ENCODE measurements at places on chromosomes 4 and X.

DNA sequence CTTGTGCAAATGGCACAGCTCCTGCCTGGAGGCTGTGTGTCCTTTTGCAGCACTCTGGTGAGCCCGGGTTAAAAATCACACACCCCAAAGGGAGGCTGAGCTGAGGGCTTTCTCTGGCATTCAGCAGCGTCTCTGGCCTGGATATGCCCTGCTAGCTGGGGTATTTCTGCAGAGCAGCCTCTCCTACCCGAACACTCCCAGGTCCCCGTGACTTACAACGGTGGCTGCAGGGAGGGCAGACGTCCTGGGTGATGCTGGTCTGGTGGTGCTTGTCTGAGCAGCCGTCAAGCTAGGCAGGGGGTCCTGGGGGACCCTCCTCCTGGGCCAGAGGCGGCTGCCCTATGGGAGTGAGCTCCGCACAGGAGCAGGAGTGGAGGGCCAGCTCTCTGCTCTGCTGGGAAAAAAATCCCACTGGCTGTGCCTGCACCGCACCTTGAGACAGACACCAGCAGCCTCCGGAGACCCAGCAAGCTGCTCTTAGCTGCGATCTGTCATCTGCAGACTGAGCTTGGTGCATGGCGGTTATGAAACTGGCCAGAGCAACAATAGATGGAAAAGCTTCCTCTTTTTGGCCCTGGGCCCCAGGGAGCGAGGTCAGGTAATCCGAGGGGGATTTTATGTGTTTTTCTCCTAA, 41.3 kb upstream of the ASMTL start:
- DNase-seq, result no peak

GRCh38 chr4:135244056-135244455, 1042.5 kb upstream of the PABPC4L start:
- no peak for DNase-seq

DNA sequence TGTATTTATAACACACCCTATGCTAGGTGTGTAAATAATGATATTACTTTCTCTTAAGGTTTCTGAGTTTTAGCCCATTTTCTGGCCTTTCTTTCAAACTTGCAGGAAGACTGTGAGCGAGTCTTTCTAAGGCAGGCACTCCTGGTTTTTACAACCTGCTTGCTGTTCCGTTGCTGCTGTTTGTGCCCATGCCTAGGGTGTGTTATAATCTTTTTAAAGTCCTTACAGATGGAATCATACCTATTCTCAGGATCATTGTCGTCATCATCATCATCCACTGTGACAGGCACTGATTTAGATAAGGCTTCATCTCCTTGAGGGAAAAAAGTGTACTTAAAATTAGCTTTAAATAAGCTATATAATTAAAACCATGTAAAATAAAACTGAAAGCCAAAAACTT, 110.0 kb downstream of the ATRX start:
- no peak for DNase-seq

GRCh38 chr4:183469936-183470335, 25.5 kb downstream of the CDKN2AIP start:
- no peak for DNase-seq

GRCh38 chrX:497186-498014, 110.7 kb upstream of the PPP2R3B start:
- DNase-seq, result no peak

- no peak for DNase-seq
These were observed 27.8 kb upstream of the OPHN1 start for GRCh38 chrX:68461093-68461492.

GRCh38 chr4:106409901-106410889, 41.6 kb upstream of the GIMD1 start:
- DNase-seq, result no peak

GRCh38 chrX:38919202-38919601, 117.9 kb downstream of the MID1IP1 start:
- no peak for DNase-seq

DNA sequence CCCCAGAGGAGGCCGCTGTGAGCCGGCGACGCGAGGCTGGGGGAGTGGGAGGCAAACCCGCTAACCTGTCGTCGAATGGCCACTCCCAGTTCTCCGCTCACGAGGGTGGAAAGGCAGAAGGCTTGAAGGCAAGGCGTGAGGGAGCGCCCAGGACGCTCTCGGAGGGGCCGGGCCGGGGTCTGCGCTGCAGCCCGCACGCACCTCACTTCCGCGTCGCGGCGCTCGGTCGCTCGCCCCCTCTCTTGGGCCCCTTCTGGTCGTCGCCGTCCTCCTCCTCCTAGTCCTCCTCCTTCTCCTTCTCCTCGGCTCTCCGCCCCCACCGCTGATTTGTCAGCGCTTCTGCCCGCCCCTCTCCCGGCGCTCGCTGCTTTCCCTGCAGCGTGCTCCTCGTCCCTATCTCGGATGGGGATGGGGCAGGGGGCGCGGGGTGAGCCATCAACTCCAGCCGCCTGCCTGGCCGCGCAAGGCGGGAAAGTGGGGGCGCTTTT, at the start of gene SNCA:
TSS of gene SNCA (minus strand) at position 265 of the 488 bp plus-strand sequence. CDS start 1,494 bp downstream, outside the sequence.
- DNase-seq, result peak; percentile 96

DNA sequence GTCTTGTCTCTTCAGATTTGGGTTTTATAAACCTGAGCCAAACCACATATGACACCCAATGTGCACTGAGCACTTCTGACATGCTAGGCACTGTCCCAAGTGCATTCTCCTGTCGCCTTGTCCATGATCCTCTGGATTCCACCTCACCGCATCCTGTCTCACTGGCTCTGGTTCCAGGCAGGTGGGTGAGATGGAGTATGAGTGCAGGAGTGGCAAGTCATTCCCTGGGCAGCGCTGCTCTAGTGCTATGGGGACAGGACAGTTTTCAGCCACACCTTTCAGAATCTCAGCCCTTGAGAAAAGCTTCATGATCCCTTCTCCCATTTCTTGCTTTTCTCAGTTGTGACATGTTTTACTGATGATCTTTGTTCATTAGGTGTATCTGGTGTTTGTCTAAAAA, 66.4 kb downstream of the NSD2 start:
- no peak for DNase-seq

DNA sequence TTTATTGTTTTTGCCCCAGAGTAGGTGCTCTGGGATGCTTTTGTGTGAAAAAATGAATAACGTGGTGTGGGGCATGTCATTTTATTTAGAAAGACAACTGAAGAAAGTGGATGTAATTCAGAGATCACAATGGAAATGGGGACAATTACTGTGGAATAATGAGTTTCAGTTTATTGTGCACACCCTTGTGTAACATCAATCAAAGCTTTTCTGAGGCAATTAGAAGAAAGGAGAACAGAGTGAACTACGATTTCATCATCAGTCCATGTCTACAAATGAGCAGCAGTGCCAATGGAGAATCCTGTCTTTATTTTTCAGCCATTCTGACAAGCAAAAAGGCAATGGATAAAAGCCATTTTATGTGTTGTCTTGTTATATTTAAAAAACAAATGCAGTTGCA, 339.2 kb downstream of the TMA16 start:
- DNase-seq, result no peak

GRCh38 chrX:131752493-131753198, 208.8 kb downstream of the OR13H1 start:
- peak; percentile 84 for DNase-seq

GRCh38 chrX:13876652-13877051, 59.8 kb upstream of the GPM6B start:
- DNase-seq, result no peak

- no peak for DNase-seq
These were observed 2.3 kb upstream of the AASDH start for GRCh38 chr4:56389558-56389957.

- no peak for DNase-seq
These were observed 50.8 kb upstream of the GAB1 start for GRCh38 chr4:143285696-143286437.

GRCh38 chr4:8523175-8523574, 57.0 kb upstream of the GPR78 start:
- DNase-seq, result no peak

GRCh38 chr4:128385683-128386304, 98.2 kb upstream of the PGRMC2 start:
- no peak for DNase-seq

DNA sequence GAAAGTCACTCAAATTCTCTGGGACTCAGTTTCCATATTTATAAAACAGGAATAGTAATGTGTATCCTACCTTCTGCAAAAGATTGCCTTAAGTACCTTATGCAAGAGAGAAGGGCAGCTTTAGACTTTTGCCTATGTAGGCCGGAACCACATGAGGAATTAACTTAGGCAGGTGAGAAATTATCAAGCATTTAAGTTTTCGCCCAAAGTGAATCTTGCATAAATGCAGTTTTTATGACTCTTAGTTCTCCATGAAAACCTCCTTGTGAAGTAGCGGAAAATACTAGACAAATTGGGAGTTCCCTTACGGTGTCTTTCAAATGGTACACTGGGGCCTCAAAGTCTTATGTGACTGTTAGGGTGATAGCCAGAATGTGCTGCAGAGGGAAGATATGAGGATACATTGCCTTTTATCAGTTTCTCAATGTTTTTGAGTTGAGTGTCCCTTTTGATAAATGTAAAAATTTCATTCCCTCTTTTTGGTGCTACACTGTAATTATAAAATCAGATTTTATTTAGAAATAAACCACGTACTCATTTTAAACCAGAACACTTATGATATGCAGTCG, 2.6 kb downstream of the SH2D1A start:
- DNase-seq, result no peak

GRCh38 chr4:140012688-140013486, 141.1 kb downstream of the MAML3 start:
- DNase-seq, result peak; percentile 51

- DNase-seq, result no peak
These were observed 8.5 kb upstream of the AKAP17A start for GRCh38 chrX:1582686-1583437.

DNA sequence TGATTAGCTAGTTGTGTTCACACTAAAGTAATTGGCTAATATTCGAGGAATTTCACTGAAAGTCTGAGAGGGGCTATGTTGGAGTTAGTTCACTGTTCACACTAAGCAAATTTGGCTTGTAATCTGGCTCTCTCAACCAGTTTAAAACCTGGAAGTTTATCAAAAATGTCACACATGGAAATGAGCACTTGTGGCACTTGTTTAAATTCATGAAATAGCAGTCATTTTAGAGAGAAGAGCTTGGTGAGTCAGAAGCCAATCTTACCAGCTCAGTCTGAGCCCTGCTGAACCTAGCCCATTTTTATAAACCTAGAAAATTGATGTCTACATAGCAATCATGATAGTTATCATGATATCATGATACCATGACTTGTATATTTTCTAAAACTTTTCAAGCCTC, 90.7 kb upstream of the JADE1 start:
- no peak for DNase-seq

- no peak for DNase-seq
These were observed 270.3 kb downstream of the BMPR1B start for GRCh38 chr4:95027905-95028618.

DNA sequence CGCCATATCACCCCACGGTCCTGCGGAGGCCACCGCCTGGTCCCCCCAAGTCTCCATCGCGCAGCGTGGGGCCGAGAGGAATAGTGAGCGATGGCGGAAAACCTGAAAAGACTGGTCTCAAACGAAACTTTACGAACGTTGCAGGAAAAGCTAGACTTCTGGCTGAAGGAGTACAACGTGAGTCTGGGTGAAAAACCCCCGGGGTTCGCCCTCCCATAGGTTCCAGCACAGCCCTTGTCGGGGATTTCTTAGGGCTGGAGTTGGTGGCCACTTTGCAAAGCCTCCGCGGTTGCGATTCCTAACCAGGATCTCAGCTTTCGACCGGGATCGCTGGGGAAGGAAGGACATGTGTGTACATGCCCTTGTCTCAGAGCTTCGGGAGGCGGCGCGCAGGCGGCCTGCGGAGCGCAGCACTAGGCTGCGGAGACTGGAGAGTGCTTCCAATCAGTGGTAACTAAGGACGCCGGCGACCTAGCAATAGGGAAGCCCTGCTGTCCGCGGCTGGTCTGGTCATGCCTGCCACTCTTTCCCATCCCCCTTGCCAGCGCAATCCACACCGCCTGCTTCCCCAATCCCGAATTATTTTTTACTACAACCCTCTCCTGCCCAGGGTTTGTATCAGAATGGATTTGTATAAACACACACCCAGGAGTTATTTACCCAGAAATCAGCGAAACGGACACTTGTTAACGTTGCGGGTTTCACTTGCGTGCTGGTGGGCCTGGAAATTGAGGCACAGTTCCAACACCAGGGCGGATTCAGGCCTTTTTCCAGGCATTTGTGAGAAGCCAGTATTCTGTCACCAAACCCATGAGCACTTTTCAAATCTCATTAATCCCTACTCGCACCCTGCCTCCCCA, 741 bp downstream of the SPATA18 start:
- DNase-seq, result peak; percentile 92

- DNase-seq, result no peak
These were observed 20.4 kb upstream of the PI4K2B start for GRCh38 chr4:25213347-25213979.

GRCh38 chr4:27293831-27294230, 433.2 kb downstream of the STIM2 start:
- DNase-seq, result no peak

GRCh38 chr4:70591955-70592582, at the start of gene AMBN:
Gene AMBN, plus strand, starts transcription at chr4:70592256. Its CDS starts 103 bp downstream, at chr4:70592359.
- DNase-seq, result no peak

- DNase-seq, result no peak
These were observed 112.2 kb downstream of the NAA11 start for GRCh38 chr4:79213702-79214101.

DNA sequence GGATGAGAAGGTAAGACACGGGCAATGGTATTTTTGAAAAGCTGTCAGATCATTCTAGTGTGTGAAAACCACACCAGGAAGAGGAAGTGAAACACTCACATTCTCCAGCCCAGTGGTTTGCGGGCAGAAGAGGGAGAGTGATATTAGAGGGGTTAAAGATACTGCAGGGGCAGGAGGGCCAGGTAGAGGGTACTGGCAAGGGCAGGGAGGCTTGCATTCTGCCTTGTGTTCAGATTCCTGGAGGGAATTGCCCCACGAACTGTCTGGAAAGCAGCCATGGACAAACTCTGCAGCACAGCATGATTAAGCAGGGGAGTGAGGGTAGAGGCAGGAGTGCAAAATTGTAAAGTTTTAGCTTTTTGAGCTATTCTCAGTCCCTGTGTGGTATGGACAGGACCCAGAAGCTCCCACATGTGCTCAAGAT, 30.9 kb downstream of the NIPAL1 start:
- no peak for DNase-seq

GRCh38 chrX:54043541-54044125, 640 bp downstream of the PHF8 start:
- DNase-seq, result peak; percentile 29

DNA sequence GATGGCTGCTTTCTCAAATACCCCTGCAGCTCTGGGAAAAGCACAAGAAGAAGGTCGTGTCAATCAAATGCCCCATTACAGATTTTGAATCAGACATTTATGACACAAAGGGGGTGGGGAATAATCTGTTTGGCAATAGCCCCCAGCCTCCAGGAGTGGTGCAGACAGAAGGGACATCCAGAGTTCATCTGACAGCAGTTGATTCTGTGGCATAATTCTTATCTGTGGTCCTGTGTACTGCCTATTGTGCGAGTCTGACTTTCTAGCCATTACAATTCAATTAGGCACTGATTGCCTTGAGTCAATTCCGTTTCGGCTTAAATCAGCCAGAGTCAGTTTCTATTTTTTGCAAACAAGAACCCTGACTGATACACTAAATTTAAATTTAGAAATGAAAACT, 28.6 kb upstream of the DCLK2 start:
- DNase-seq, result no peak

- no peak for DNase-seq
These were observed 44.8 kb upstream of the PITX2 start for GRCh38 chr4:110667670-110668069.

- DNase-seq, result no peak
These were observed 98.2 kb upstream of the ARSJ start for GRCh38 chr4:114077610-114078009.

- no peak for DNase-seq
These were observed 48.6 kb upstream of the ARHGAP24 start for GRCh38 chr4:85426366-85426765.

Data from WERI-Rb-1 (cell line).